Spinal cord (tissue), 10 donors: ENCODE measurements at places on chromosomes 3 and 15. TPM values are rescaled to one million over a fixed set of nuclear protein-coding genes. Genes with fewer than 3 reads are reported as not detected.

Gene GPR160
- 2.1 TPM for polyA plus RNA-seq

Gene AMT
- 19.6 TPM for polyA plus RNA-seq

Gene DAZL
- polyA plus RNA-seq = 0.08 TPM

Gene TPRG1
- 0.65 TPM for polyA plus RNA-seq

Gene NANOGP8
- polyA plus RNA-seq = not detected

Gene ZBTB47
- polyA plus RNA-seq = 59.5 TPM

Gene CXCR6
- polyA plus RNA-seq = 0.10 TPM

Gene SERPINI1
- polyA plus RNA-seq = 85.7 TPM

Gene GJD2
- polyA plus RNA-seq = 16.6 TPM

Gene IL17RE
- 1.7 TPM for polyA plus RNA-seq

Gene IGSF10
- polyA plus RNA-seq = 3.7 TPM

- no peak overlapping the region for H3K27ac ChIP-seq
- no peak overlapping the region for H3K4me3 ChIP-seq
- DNase-seq = no peak
- H3K4me1 ChIP-seq = no peaks in the 10 kb centered on the region
- H3K27me3 ChIP-seq = no peaks in the 10 kb centered on the region
Observed at GRCh38 chr3:102866845-102867244, 432.0 kb downstream of the ZPLD1 start.

GRCh38 chr15:87387766-87388165 is 868.8 kb downstream of the NTRK3 start:
- no peaks in the 10 kb centered on the region for H3K4me1 ChIP-seq
- no peaks in the 10 kb centered on the region for H3K36me3 ChIP-seq
- no peaks in the 10 kb centered on the region for H3K27me3 ChIP-seq
- no peak overlapping the region for H3K4me3 ChIP-seq

- H3K4me3 ChIP-seq = no peak overlapping the region
- H3K4me1 ChIP-seq = no peaks in the 10 kb centered on the region
Observed at GRCh38 chr15:100810831-100811230, 68.8 kb upstream of the ALDH1A3 start.

- no peaks in the 10 kb centered on the region for H3K27me3 ChIP-seq
- H3K27ac ChIP-seq = no peak overlapping the region
- H3K4me3 ChIP-seq = no peak overlapping the region
- H3K36me3 ChIP-seq = peaks cover 15% of the 10 kb centered on the region
Observed at GRCh38 chr15:52308446-52309153, 13.0 kb upstream of the MYO5C start.

DNA sequence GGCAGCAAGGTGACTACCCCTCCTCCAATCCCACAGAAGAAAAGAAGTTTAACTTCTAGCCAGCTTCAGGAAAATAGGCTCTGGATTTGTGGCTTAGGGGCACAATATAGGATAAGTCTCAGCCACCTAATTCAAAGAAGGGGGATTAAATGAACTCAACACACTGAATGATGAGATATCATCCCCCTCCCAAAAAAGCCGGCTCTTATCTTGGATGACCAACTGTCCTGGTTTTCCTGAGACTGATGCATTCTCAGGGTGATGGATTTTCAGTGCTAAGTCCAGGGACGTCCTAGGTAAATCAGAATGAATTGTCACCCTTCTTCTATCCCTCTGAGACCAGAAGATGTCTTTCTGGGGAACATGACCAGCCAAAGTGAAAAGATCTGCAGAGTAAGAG is 487.0 kb upstream of the PROK2 start:
- H3K27me3 ChIP-seq = no peaks in the 10 kb centered on the region
- H3K4me3 ChIP-seq = no peak overlapping the region
- H3K4me1 ChIP-seq = peaks cover 22% of the 10 kb centered on the region
- no peak overlapping the region for H3K27ac ChIP-seq

DNA sequence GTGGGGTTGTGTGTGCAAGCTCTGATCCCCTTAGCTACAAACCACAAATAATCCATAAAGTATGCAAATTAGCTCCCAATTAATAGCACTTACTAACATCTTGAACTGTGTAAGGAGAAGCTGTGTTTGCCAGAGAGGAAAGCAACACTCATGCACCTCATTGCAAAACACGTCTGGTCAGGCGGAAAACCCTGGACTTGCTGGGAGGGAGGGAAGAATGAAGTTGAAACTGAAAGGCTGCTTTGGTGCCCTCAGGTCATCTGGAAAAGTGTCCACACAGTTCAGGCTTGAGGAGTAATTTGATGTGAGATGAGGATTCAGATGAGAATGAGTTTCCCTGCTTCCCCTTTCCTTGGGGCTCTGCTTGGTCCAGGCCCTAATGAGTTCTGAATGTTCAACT is 185.5 kb upstream of the ANKRD28 start:
- no peaks in the 10 kb centered on the region for H3K36me3 ChIP-seq
- no peak overlapping the region for H3K27ac ChIP-seq
- peaks cover 9% of the 10 kb centered on the region for H3K4me1 ChIP-seq
- H3K27me3 ChIP-seq = no peaks in the 10 kb centered on the region
- H3K4me3 ChIP-seq = no peak overlapping the region

- no peaks in the 10 kb centered on the region for H3K36me3 ChIP-seq
- peaks cover 6% of the 10 kb centered on the region for H3K27me3 ChIP-seq
- H3K4me1 ChIP-seq = peaks cover 24% of the 10 kb centered on the region
- H3K4me3 ChIP-seq = no peak overlapping the region
- DNase-seq = no peak
Observed at GRCh38 chr15:52183562-52184173, 7.5 kb downstream of the GNB5 start.

DNA sequence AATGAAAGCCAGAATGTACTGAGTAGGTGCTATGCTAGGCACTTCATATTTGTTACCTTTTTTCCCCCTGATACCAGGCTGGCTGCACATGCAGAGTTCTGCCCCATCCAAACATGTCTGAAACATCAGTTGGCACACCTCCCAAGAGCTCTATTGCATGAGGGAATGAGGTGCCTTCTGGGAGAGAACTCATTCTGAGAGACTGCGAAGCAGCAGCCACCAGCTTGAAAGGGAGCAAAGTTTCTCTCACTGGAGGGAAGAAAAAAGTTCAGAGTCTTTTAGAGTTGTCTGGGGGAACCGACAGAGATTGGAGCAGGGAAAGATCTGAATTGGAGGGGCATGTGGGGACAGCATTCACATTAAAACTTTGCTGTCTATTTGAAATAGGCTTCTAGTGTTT is 84.1 kb downstream of the AGBL1 start:
- no peak overlapping the region for H3K27ac ChIP-seq
- H3K36me3 ChIP-seq = no peaks in the 10 kb centered on the region
- peak; percentile 68 for DNase-seq
- no peaks in the 10 kb centered on the region for H3K4me1 ChIP-seq

DNA sequence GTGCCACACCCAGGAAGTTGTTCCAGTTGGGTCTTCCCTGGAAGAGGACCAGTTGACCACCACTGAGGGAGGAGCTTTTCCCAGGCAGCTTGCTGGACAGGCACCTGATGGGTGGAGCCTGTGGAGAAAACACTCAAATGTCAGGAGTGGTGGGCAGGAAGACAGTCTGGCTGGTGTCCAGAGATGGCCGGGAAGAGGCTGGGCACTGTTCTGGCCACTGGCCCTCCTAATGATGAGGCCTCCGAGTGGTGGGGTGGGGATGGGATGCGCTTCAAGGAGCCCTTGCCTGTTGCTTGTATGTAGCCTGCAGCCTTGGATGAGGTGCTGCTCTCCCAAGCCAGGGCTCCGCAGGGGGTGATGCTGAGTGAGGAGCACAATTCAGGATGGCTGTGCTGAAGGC is 12.3 kb downstream of the PLEKHO2 start:
- H3K27me3 ChIP-seq = no peaks in the 10 kb centered on the region
- no peak overlapping the region for H3K27ac ChIP-seq
- peaks cover 28% of the 10 kb centered on the region for H3K36me3 ChIP-seq
- no peak for DNase-seq
- H3K4me3 ChIP-seq = no peak overlapping the region
- H3K4me1 ChIP-seq = peaks cover 48% of the 10 kb centered on the region

DNA sequence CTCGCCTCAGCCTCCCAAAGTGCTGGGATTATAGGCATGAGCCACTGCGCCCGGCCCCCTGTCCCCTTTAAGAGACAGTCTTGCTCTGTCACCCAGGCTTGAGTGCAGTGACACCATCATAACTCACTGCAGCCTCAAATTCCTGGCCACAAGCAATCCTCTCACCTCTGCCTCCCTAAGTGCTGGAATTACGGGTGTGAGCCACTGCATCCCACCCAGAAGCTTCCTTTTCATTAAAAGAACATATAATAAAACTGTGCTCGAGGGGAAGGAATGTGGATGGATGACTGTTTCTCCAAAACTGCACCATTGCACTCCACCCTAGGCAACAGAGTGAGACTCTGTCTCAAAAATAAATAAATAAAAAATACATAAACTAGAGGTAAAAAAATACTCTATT is 70.1 kb downstream of the NCEH1 start:
- H3K27ac ChIP-seq = no peak overlapping the region
- no peak for DNase-seq
- no peaks in the 10 kb centered on the region for H3K36me3 ChIP-seq

DNA sequence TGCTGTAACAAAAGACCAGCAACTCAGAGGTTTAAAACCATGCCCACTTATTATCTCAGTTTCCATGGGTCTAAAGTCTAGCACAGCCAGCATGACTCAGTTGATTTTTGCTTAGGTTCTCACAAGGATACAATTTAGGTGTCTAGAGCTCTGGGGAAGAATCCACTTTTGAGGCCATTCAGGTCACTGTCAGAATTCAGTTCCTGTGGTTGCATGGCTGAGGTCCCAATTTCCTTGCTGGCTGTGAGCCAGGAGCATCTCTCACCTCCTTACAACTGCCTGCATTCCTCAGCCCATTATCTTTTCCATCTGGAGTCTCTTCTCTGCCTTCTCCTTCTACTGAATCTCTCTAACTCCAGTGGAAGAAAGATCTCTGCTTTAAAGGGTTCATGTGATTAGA is 240.5 kb upstream of the CFAP20DC start:
- no peaks in the 10 kb centered on the region for H3K4me1 ChIP-seq
- no peaks in the 10 kb centered on the region for H3K27me3 ChIP-seq
- DNase-seq = no peak

DNA sequence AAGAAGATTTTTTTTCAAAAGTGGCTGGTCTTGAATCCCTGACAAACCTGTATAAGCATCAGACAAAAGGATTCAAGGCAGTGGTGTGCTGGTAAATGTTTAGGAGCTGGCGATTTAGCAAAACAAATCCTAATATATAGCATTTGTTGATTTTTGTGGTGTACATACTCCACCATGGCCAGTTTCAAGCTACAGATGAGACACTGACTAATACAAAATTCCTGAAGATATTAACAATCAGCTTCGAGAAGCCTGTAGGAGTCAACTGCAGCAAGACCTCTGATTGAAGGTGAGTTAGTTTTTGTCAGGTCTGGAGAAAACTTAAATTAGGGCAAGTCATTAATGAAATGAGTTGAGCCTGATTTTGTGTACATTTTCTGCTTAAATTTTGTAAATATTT is 6.7 kb downstream of the STRIT1 start:
- no peak overlapping the region for H3K4me3 ChIP-seq
- H3K4me1 ChIP-seq = no peaks in the 10 kb centered on the region
- H3K36me3 ChIP-seq = no peaks in the 10 kb centered on the region
- no peak overlapping the region for H3K27ac ChIP-seq

DNA sequence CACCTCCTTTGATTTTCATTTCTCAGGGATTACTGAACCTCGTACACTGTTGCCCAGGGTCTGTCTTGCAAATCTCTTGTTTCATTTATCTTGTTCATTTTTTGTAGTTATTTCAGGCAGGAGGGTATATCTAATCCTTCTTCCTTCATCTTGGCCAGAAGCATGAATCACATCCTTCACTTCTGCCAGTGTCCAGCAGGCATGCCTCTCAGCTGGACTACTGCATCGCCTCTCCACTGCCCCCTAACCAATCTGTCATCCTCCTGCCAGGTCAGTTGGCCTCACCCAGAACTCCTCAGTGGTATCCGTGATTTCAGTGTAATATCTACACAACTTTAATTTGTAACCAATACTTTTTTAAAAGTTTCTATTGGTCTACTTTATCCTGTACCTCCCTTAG is 297.9 kb downstream of the GABRG3 start:
- no peak overlapping the region for H3K4me3 ChIP-seq
- H3K4me1 ChIP-seq = no peaks in the 10 kb centered on the region
- H3K36me3 ChIP-seq = peaks cover 4% of the 10 kb centered on the region
- H3K27ac ChIP-seq = no peak overlapping the region

DNA sequence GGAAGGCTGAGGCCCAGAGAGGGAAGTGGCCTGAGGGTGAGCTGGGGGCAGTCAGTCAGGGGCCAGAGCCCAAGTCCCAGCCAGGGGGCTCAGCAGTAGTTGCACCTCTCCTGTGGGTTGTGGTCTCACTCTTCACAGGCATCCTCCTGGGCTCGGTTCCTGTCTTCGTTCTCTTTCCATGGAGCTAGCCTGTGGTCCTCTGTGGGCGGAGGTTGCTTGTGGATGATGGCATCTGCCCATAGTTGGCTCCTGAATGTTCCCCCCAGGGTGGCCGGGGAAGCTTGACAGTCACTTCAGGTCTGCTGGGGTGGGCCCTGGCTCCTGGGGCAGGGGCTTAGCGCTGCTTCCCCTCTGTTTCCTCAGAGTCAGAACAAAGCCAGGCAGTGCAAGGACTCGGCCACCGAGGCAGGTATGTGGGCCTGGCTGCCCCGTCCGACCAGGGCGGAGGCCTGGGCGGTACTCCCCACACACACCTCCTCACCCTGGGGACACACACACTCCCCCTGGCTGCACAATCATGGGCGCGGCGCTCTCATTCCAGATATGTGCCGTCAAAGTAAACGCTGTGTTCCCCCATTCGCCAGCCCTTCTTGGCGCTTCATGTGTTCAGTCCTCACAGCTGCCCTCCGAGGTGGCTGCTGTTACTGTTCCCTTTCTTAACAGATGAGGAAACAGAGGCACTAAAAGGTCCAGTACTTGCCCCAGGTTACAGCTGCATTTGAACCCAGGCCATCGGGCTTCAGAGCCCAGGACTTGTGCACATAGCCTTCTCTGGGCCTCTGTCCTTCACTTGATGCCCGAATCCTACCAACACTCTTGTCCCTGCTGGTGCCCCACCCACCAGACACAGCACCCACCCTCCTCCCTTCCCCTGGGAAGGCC is 34.5 kb downstream of the PSTPIP1 start:
- no peaks in the 10 kb centered on the region for H3K27me3 ChIP-seq
- DNase-seq = no peak
- H3K27ac ChIP-seq = no peak overlapping the region
- peaks cover 56% of the 10 kb centered on the region for H3K4me1 ChIP-seq

DNA sequence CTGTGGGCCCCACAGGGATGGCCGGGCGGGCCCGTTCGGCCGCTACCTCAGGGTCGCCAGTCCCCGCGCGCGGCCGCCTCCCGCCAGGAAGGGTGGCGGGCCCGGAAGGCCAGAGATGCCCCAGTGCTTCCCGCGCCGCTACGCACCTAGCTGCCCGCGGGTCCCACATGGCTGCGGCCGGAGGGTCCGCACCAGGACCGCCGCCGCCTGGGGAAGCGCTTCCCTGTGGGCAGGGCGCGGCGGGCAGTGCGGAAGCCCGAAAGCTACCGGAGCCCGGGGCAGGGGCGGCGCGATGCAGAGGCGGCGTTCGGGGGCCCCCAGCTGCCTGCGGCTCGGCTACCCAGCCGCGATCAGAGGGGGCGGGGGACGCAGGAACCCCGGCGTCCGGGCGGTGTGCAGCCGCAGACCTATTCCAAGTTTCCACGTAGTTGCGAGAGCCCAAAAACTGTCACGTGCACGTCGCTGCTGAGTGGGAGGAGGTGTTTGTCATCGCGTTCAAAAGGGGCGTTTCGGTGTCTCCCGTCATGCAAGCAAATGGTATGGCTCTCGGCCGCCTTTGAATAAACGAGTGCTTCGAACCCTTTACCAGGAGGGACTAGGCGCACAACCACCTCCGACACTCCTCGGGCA is at the start of gene TRANK1:
TRANK1 (minus strand) TSS at position 414 of the 630 bp plus-strand sequence; CDS start at position 169, 245 bp downstream.
- H3K27ac ChIP-seq = peak within 1 kb of the TSS; percentile 75
- peak; percentile 94 for DNase-seq
- H3K36me3 ChIP-seq = no peaks in the 10 kb centered on the region
- H3K4me1 ChIP-seq = peaks cover 16% of the 10 kb centered on the region
